Inflammatory macrophage (primary cell): ENCODE measurements at places on chromosomes 2 and 18.

- DNase-seq, result no peak
Observed at GRCh38 chr2:23596316-23596885, 211.4 kb downstream of the KLHL29 start.

GRCh38 chr18:27789406-27789805, 387.5 kb downstream of the CDH2 start:
- no peak for DNase-seq

DNA sequence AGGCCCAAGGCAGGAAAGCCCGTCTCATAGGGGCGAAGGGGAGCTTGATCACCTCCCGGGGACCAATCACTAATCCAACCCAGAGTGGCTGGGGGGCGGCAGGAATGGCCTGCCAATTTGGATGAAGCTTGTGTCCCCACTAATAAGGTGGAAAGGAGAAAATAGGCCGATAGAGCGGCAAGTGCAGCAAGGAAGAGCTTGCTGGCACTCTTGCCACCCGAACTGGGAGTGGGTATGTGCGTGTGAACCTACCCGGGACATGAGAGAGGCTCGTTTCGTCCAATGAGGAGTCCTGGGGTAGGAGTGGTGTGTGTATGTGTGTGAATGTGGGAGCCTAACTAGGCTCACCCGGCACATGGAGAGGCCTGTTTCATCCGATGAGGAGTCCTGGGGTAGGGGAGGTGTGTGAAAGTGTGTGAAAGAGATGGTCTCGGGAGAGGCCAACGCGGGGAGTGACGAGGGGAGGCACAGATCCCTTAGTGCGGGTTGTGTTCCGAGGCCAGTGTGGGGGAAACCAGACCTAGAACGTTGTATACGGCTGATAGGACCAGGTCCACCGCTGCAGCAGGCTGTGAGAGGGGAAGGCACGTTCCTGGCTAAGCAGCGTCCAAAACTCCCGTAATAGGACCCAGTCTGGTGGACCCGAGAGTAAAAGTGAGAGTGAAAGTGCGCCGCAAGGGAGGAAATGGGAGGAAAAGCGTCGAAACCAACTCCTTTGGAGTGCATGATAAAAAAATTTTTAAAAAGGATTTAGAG, 47.1 kb upstream of the SELENOI start:
- peak; percentile 60 for DNase-seq

- peak; percentile 12 for DNase-seq
Observed at GRCh38 chr2:121071034-121071504, 213.9 kb downstream of the TFCP2L1 start.

DNA sequence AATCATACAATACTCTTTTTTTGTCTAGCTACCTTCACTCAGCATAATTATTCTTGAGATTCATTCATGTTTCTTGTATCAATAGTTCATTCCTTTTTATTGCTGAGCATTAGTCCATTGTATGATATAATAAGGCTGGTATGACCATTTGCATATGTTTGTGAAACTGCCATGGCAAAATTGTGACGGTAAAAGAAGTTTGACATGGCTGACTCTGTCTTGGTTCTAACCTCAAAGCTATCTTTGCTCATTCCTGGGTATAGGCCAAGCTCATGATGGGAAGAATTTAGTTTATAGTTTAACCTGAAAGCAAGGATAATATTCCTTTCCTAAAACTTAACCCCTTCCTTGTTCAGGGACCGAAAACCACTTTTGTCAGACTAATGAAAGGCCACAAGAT, 46.4 kb downstream of the COMMD1 start:
- no peak for DNase-seq

DNA sequence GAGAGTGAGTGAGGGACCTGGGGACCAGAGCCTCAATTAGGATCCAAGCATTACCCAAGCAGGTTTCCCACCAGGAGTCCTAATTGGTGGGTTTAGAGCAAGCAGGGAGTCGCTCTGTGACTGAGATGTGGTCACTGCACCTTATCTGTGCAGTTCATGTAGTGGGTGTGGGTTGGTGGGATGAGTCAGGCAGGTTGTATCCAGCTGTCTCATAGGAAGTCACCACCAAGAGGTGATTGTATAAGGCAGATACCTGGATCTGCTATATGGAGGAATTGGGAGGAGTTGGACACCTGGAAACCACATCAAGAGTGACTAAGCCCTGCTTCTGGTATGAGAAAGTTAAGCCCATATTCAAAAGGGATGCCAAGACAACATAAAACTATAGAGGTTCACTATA, 106.8 kb downstream of the ARHGAP28 start:
- DNase-seq, result no peak

GRCh38 chr2:239644011-239644410, 243.2 kb upstream of the HDAC4 start:
- peak; percentile 67 for DNase-seq

- no peak for DNase-seq
Observed at GRCh38 chr2:19611491-19612332, 253.3 kb upstream of the OSR1 start.

DNA sequence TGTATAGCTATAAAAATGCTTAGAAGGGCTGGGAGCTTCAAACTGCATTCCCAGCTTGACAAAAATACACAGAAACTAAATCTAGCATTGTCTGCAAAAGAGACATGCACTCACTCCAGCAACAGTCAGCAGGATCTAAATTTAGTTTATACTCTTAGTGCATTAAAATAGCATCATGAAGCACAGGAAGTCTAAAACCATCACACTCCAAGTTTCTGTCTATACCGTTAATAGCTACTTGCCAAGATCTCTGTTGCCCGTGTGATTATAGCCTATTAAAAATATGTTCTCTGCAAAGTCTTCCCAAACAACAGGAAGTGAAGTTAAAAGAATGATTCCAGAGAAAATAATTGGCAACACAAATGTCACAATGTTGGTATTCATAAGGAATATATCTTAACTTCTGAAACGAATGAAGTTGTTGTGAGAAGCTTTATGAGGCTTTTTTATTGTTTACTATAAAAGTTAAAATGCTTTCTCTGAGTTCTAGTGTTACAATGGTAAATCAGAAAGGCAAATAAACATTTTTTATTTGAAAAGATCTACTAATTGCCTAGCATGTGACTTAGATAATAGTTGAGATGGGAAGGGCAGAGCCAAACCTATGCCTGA, 184.2 kb downstream of the ZNF385B start:
- DNase-seq, result no peak

GRCh38 chr18:4551001-4551360, 95.9 kb upstream of the DLGAP1 start:
- DNase-seq, result no peak

- DNase-seq, result no peak
Observed at GRCh38 chr2:105600949-105601794, 143.5 kb upstream of the NCK2 start.

DNA sequence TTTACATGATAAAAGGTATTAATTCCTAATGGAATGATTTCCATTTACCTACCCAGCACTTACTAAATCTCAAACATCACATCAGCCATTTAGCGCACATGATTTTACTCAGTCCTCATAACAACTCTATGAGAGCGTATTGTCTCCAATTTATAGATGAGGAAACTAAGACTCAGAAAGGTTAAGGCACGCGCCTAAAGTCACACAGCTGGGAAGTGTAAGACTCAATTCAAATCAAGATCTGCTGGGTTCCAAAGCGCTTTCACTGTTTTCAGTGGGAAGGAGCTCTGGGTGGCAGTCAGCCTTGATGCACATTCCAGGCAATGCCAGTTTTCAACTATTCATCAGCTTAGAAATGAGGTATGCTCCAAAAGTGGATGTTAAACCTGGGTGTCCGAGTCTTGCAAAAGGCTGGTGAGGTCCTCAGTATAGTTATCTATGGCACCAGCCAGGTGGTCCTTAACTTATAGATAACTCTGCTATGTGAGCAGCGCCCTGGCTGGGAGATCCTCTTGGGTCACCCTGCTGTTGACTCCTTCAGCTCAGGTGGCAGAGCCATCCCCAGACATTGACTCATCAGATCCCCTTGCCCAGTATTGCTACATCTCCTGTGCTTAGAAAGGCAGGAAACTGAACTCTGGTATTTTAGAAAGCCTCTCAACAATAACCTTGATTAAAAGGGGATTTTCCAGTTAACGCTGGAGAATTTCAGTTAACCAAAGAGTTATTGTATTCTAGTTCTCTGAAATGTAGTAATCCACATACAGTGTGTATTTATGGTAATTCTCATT, 47.1 kb downstream of the SLC4A1AP start:
- no peak for DNase-seq

GRCh38 chr2:11539317-11540147, 5.7 kb downstream of the GREB1 start:
- no peak for DNase-seq

- DNase-seq, result no peak
Observed at GRCh38 chr18:31303771-31304170, 14.2 kb upstream of the DSG1 start.

- DNase-seq, result no peak
Observed at GRCh38 chr2:233258211-233258610, 6.7 kb downstream of the ATG16L1 start.

DNA sequence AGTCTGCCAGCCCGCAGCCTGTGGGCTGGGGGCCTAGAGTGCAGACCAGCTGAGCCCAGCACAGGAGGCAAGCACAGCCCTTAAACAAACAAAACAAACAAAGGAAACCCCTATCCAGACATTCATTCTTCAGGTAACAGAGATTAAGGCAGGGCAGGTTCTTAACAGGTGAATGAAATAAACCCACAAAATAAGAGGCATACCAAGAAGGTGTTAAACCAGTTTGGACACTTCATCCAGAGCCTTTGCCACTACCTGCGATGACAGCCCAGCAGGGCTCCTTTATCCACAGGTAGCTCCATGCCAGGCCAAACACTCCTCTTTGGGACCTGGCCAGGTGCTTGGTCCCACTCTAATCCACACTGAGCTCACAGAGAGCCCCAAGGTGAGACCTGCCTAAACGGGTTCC, 209.7 kb upstream of the SIX2 start:
- DNase-seq, result no peak

GRCh38 chr2:39356922-39357639, 80.0 kb downstream of the MAP4K3 start:
- DNase-seq, result peak; percentile 58

DNA sequence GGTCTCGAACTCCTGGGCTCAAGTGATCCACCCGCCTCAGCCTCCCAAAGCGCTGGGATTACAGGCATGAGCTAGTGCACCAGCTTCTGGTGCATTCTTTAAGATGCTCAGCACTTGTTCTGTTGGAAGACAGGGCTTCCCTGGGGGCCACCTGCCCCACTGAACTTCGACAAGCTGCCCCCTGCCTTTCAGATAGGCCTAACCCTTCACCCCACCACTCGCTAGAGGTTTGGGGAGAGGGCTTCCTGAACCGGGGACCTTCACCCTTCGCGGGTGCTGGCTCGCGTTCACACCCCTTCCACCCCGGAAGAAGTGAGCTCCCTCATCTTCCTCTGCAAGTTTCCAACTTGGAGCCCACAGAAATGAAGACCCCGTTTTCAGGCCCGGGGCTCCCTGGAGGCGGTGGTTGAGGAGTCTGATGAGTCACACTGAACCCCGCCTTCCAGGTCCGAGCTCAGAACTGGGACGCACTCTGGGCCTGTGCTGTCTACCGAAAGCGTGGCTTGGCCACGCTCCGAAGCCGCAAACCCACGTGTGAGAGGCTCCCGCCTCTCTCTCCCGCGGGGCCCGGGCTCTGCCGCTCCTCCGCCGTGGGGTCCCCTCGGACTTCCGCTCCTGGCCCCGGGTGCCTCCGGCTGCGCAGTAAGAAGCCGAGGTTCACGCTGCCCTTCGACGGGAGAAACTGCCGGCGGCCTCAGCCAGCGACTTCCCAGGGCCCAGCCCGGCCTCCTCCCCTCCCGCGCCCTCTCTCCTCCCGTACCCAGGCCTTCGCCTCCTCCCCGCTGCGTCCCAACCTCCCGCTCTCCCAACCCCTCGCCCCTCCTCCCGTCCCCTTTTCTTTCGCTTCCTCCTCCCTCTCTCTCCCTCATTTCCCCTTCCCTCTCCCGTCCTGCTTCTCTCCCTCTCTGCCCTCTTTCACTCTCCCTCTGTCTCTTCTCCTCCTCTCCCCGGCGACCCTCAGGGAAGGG, 47.5 kb upstream of the SP3 start:
- DNase-seq, result peak; percentile 31

DNA sequence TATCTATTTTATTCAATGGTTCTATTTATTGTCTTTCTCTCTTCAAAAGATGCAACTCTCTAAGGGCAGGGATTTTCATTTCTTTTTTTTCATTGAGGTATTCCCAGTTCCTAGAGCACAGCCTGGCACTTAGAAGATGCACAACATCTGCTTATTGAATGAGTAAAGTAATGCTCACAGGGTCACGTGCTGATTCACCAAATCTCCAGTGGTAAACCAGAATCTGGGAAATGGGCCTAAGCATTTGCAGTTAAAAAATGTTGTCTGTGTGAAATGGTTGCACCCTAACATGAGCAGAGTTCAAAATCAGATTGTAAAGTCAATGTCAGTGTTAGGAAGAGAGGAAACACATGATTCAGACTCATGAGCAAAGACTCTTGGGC, 15.8 kb downstream of the SLC8A1 start:
- DNase-seq, result no peak

DNA sequence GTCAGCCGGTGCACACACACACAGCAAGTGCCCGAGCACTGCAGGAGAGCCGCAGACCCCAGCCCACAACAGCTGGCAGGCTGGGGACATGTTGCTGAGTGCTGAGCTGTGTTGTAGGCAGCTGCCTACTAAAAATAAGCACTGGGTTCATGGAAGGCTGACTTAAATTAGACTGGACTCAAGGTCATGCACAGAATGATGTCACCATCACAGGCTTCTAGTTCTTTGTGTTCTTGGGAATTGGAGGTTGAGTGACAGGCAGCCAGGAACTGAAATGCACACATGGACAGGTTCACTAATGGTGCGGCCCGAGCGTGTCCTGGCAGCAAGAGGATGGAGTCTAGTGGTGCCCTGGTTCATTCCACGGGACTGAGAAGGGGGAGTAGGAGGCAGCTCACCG, 71.3 kb downstream of the VWA3B start:
- DNase-seq, result peak; percentile 69

DNA sequence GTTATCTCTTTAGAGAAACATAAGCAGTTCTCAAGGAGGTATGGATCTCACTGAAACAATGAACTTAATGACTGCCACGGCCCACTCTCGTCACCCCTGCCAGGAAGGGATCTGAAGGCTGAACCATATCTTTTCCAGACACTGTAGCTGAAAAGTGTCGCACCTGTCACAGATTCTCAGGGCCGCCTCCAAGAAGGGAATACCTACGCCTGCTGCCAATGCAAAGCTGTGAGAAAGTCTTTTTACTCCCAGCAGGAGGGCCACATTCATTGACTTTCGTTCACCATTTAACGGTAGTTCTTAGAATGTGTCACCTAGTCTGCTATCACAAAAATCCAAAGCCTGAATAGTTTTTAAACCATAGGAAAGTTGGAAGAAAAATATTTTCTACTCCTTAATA, 66.7 kb upstream of the SH3BP4 start:
- no peak for DNase-seq

- DNase-seq, result no peak
Observed at GRCh38 chr18:79600596-79600995, 79.0 kb upstream of the CTDP1 start.
